ENCODE measurements at places on chromosomes 11 and 22.

- DNase-seq: no peak
Measured at GRCh38 chr22:26981111-26981510, 323.7 kb downstream of the MIAT start.

DNA sequence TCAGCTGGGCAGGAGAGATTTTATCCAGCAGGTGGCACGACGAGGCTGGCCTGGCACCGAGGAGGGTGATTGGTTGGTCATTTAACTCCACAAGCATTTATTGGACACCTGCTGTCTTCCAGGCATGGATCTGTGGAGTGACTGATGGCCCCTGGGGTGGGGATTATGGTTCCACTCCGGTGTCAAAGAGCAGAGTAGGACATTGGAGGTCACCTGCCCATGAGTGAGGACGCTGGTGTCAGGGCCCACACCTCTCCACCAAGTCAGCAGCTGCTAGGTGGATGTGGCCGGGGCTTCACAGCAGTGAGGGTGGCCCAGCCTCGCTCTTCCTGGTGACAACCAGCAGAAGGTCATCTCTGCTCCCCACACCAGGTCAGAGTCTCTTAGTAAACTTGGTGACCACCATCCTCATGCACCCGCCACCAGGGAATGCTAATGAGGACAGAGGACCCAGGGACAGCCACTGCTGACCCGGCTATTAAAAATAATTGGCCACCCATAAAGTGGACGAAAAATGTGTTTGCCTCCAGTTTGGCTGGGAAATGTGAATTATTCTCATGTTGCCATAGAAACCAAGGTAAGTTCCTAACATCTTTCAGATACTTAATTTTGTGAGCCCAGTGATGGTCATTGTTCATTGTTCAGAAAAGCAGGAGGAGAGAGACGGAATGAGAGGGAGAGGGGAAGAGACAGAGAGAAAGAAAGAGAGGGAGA lies 428.7 kb downstream of the TBC1D22A start:
- DNase-seq: no peak

DNA sequence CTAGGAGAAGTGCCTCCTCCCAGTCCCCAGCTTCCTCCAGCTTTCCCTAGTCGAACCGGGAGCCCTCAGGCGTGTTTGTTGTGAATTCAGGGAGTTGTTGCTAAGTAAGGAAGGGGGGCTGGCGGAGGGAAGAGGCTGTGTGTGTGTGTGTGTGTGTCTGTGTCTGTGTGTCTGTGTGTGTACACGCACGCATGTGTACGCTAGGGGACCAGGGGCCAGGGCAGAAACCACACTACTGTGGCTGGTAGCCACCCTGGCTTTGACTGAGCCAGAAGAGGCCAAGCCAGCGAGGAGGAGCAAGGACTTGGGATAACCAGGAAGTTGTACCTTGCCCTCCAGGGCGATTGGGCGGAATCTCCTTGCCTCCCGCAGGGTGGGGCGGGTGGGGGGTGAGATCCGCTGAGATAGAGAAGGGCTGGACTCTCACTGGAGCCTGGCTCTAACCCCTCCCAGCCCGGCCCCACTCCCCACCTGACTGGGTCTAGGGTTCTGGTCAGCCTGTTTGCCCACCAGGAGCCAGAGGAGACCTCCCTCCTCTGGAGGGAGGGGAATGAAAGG lies 7.5 kb downstream of the BCL9L start:
- peak; percentile 85 for DNase-seq

- no peak for DNase-seq
Measured at GRCh38 chr11:73889019-73889418, 12.2 kb downstream of the PAAF1 start.

DNA sequence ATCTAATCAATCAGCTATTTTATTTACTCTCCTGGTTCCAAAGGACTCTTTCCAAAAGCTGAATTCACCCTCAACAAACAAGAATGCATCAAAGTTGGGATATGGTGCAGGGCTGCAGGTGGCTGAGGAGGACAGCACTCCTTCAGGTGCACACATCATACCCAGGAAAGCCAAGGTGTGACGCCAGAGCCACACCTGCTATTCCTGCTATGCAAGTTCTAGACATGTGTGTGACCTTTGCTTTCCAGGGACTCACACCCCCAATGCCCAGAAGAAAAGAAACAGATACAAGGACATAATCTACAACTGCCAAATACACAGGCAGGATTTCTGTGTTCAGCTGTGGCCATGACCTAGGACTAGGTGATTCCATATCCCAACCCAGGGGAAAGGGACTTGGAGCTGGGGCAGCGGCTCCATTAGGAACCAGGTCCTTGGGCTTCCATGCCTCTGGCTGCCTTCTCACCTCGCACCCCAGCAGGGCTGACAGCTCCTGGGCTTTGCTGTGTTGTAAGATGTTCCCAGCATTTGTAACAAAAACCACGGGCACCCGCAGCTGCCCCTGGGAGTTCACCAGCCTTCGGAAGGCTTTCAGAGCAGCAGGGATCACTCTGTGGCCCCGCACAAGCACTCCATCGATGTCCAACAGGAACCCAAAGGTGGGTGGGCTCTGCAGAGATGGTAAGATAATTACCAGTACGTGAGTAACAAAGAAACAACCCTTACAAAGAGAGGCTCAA lies 9.8 kb downstream of the HDHD5 start:
- DNase-seq: no peak

DNA sequence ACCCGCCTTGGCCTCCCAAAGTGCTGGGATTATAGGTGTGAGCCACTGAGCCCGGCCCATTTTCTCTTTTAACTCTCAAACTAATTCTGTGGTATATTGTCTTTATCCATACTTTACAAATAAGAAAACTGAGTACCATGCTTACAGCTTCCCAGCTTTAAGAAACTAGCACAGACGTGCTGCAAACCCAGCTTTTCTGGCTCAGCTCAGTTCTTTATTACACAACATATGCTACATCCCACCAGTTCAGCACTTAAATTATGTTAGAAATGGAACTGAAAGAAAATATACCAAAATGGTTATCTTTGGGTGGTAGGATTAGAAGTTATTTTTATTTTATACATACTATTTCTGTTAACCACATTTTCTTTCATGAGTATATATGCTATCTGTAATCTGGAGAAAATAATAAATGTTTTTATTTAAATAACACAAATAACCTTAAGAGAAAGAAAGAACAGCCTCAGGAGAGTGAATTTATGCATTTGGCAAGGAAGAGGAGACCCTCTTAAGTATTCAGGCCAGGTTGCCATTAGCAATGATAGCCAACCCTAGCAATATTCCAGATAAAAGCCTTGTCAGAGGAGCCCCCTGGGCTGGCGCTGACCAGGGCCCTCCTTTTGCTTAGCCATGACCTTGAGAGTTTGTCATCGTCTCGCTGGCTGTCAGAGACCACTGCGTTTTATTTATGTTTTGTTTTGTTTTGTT lies 33.8 kb downstream of the SLN start:
- DNase-seq: no peak

DNA sequence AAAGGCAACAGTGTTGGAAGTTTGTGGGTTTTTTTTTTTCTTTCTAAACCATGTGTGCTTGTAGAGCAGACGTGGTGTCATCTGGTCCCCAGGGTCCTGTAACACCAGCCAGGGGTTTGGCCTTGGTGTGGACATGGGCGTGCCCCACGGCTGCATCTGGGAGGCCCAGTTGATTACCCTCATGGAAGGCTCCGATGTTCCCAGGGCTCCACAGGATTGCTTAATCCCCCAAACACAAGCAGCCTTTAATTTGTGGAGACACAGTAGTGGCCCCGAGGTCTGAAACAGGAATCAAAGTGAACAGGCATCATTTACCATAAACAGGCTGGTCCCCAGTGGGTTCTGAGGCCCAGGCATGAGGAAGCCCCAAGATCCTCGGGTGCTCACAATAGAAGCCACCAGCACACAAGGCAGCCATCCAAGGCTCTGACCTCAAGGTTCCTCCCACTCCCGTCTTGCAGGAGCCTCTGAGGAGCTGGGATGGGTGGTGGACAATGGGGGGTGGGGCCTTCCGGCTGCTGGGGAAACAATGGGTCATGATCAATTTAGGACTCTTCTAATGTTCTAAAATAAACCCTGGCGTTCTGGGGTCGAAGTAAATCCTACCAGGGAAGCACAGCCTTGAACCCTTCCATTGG lies 115.0 kb upstream of the CD82 start:
- DNase-seq: peak; percentile 51

DNA sequence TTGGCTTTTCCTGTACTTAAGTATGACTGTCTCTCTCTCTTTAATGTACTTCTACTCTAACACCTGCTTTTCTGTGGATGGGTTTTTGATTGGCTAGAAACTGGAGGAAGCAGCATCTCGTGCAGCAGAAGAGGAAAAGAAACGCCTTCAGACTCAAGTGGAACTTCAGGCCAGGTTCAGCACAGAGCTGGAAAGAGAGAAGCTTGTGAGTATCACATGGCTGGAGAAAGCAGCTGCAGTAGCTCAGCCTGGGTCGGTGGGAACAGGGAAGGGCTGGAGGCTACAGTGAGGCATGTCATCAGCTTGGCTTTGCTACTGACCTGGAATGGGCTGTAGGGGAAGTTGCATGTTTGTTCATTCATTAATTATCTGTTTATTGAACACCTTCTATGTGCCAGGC lies 74.2 kb downstream of the SWAP70 start:
- no peak for DNase-seq

GRCh38 chr22:41619979-41620588 lies 759 bp downstream of the DESI1 start:
- peak; percentile 50 for DNase-seq

- no peak for DNase-seq
Measured at GRCh38 chr11:62119569-62119968, 4.2 kb upstream of the INCENP start.

GRCh38 chr11:42631220-42631843 lies 680.5 kb upstream of the API5 start:
- DNase-seq: no peak

DNA sequence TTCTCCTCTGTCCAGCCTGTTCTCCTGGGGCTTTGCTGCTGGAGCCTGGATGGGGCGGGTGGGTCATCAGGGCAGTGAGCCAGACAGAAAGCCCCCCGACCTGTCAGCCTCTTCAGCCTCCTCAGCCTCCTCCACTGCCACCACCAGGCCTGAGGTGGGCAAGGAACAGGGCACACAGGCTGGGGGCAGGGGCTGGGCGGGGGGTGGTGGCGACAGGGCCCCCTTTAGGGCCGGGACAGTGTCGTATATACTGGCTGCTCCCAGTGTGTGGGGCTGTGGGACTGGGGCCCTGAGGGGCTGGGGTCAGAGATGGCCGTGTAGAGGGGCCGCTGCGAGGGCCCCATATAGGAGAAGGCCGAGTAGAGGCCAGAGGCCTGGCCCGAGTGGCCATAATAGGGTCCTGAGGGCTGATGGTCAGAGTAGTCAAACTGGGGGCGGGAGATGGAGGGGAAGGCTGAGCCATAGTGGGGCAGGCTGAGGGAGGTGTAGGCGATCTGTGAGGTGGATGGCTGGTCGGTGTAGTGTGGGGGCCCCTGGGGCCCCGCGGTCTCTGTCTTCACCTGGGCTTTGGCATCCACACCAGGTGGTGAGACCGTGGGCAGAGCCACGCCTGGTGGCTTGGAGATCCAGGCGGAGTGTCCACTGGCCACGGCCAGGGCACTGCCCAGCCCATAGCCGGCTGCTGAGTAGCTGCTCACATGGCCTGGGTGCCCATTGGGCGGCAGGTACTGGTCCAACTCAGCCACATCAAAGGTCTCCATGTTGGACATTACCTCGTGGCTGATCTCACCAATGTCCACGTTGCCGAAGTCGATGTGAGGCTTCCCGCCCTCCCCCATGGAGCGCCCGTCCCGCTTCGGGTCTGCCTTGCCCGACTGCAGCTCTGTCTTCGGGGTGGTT lies 10.8 kb downstream of the SOX10 start:
- DNase-seq: no peak

DNA sequence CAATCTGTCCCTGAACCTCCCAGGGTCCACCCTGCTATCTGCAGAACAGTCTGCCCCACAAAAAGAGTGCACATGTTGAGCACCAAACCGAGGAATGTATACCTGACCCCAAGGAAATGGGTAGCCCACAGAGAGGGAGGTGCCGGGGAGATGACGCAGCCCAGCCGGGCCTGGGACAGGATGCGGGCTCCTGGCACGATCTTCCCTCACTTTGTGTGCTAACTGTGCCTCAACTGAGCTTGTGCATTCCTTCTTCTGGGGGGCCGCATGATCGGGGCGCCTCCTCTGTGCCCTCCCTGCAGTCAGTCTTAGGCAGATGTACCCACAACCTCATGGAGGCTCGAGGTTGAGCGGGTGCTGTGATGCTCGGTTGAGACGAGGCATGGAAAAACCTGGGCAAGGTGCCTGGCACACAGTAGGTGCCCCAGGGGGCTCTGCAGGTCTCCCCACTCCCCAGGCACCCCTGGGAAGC lies 2.4 kb downstream of the GAS2L1 start:
- DNase-seq: no peak

DNA sequence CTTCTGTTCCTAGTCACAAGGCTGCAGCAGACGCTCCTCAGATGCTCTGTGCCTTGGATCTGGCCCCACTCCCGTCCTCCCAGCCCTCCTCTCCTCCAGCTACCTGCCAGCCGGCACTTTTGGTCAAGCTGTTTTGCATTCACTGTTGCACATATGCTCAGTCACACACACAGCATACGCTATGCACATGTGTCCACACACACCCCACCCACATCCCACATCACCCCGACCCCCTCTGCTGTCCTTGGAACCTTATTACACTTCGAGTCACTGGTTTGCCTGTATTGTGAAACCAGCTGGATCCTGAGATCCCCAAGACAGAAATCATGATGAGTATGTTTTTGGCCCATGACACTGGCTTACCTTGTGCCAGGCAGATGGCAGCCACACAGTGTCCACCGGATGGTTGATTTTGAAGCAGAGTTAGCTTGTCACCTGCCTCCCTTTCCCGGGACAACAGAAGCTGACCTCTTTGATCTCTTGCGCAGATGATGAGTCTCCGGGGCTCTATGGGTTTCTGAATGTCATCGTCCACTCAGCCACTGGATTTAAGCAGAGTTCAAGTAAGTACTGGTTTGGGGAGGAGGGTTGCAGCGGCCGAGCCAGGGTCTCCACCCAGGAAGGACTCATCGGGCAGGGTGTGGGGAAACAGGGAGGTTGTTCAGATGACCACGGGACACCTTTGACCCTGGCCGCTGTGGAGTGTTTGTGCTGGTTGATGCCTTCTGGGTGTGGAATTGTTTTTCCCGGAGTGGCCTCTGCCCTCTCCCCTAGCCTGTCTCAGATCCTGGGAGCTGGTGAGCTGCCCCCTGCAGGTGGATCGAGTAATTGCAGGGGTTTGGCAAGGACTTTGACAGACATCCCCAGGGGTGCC lies 109.8 kb downstream of the BCR start:
- no peak for DNase-seq

GRCh38 chr11:125381499-125382044 lies 114.5 kb downstream of the FEZ1 start:
- DNase-seq: peak; percentile 8

DNA sequence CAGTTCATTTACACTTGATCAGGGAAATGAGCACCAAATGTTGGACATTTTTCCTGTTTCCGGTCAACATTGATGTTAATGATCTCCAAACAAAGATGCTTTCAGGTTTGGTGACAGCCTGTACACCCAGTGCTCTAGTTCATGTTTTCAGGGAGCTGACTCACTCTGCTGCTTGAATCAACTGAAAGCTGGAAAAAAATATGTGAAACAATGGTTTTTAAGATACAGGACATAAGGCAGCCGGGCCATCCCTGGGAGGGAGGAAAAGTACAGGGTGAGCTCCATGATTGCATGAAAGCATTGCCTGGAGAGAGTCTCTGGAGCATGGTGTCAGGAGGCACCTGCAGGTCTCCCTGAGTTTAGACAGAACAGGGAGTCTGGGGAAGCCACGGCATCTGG lies 259.6 kb downstream of the TBC1D22A start:
- no peak for DNase-seq

Data from left hindlimb (tissue), 1 donor.